Astrocyte of the cerebellum (primary cell): ENCODE measurements at places on chromosomes 5 and 9.

DNA sequence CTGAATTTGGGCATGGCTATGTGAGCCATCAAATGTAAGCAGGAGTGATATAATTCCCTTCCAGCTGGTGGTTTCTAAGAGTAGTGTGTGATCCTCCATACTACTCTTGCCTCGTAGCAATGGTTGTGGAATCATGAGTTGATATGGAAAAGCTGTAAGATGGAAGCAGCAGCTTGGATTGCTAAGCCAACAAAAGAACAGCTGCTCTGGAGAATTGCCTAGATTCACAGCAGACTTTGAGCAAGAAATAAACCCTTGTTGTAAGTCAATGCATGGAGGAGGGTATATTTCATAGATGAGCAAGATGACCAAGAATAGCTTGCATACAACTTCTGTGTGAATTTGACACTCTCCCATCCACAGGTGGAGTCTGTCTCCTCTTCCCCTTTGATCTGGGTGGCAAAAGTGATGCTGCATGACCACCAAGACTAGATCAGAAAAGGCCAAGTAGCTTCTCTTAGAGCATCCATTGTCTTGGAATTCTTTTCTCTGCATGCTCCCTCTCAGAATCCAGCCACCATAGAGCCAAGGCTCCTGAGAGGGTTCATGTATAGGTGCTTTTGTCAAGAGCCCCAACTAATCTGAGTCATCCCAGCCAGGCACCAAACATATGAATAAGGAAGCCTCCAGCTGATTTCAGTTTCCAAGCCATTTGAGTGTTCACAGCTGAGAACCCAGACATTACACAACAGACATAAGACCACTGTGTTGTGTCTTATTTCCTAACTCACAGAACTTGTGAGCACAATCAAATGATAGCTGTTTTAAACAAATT lies 79.0 kb downstream of the PRLR start:
- no peak for DNase-seq

GRCh38 chr9:72337286-72337685 lies 27.7 kb downstream of the ZFAND5 start:
- no peak for DNase-seq

GRCh38 chr5:36874465-36874864 lies 2.1 kb upstream of the NIPBL start:
- DNase-seq, result no peak

DNA sequence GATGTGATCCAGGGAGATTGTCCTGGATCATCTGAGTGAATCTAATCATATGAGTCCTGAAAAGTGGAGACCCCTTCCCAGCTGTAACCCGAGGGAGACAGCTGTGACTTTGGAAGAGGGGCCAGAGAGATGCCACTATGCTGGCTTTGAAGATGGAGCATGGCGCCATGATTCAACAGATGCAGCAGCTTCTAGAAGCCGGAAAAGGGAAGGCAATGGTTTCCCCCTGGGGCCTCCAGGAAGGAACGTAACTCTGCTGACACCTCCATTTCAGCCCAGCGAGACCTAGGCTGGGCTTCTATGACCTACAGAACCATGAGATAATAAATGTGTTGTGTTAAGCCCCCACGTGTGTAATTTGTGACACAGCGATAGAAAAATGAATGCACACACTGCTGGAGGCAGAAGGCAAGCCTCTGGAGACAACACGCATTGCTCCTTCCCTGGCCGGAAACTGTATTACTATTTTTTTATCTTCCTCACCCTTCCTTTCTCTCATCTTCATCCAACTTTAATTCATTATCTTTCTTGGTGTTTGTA lies 16.6 kb upstream of the SARDH start:
- DNase-seq, result no peak

DNA sequence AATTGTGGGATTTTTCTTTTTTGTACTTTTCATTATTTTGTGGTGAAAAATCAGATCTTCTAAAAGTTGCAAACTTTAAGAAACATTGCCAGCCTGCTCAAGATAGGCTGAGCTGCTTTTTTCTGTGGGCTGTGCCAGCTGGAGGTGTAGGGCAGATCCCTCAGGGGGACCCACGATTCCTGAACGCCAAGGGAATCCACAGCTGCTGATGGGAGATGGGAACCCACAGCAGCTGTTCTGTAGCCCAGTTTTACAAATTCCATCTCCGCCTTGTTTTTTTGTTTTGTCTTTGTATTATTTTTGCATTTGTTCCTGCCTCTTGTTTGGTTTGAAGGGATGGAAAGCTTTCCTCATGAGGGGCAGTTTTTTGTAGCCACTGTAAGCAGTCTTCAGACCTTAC lies 91.0 kb downstream of the WWC1 start:
- no peak for DNase-seq

- no peak for DNase-seq
These were observed 104.7 kb downstream of the ADAMTS2 start for GRCh38 chr5:179240561-179240960.

GRCh38 chr9:1473956-1474634 lies 423.9 kb downstream of the DMRT2 start:
- DNase-seq, result no peak

DNA sequence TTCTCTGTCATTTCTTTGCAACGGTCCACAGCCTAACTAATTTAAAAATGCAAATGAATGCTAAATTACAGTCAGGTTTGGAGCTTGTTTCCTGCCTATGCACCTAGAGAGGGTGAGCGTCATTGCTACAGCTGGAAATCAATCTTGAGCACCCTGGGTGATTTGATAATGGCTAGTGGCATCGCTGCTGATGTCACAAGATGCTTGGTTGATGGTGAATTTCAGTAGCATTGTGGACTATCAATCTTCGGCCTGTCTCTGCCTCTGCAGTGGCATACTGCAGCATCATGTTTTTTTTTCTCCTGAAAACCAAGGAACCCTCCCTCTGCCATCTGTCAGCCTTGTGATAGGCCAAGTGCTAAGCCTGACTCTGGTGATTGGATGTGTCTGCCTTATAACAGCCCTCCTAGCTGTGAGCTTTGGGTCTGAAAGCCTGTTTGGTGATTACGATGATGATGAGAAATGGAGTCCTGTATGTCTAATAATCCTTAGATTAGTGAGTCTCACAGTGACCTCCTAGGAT lies 75.3 kb downstream of the NMUR2 start:
- DNase-seq, result no peak

DNA sequence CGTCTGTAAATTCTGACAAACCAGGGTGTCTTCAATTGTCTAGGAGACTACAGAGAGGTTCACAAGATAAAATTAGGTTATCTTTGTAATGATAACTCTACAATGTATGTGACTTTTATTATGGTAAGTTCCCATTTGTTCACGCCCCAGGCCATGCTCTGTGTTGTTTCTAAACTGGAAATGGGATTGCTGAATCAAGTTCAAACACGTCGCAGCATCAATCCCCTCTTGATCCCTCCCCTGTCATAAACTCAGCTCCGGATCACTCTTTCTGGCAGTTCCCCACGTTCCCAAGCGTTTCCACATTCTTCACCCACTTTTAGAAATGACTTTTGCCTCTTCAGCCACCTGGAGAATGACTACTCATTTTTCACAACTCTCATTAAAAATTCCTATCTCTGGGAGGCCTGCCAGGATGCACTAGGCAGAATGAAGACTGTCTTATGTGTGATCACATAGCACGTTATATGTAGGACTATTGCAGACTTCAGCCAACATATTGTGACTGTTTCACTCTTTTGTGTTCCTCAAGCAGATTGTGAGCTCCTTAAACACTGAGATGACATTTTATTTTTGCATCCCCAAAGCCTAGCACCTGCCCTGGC lies 1124.2 kb upstream of the WWC1 start:
- no peak for DNase-seq

DNA sequence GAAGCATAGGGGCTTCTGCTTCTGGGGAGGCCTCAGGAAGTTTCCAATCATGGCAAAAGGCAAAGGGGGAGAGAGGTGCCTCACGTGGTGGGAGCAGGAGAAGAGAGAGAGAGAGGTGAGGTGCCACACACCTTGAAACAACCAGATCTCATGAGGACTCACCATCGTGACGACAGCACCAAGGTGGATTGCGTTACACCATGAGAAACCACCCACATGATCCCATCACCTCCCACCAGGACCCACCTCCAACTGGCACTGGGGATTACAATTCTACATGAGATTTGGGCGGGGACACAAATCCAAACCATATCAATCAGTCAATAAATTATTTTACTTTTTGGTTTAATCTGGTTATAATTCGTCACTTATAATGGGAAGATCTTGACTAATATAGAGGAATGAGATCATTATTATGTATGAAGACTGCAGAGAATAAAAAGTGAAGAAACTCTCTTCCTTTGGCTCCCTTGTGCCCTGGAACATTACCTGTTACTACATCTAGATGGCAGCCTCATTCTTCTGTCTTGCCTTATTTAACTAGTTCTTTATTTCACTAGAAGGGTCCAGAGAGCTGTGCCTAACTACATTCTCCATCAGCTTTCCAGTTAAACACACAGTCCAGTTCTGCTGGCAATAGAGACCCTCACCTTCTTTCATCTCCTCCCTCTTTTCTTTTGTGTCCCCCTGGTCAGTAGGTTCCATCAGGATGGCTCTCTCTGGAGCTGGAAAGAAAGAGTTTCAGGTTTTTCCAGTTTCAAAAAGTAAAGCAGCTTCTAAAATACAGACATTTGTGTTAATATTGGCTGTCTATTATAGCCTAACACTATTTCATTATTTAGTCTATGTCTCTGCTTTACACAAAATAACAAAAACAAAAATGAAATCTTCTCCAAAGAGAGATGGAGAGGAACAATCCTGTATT lies 21.7 kb upstream of the SPINK7 start:
- DNase-seq, result no peak

GRCh38 chr5:95403996-95404395 lies 12.8 kb downstream of the FAM81B start:
- no peak for DNase-seq

DNA sequence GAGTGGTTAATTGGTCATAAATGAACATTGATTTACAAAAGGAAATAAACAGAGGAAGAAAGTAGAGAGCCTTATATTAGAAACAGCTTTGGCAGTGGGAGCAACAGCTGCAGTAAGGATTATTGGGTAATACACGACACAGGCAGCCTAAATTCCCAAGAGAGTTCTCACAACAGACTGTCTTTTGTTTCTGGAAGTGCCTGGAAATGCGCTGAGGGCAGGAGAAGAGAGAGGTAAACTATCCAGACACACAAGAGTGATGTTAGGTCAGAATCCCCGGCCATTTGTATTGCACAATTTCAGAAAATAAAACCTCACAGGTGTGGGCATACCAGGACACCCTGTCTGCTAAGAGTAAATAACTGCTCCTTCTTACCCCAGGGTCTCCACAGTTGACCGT lies 450.4 kb upstream of the CTNND2 start:
- no peak for DNase-seq

GRCh38 chr5:177529247-177530203 lies 12.8 kb upstream of the DDX41 start:
- DNase-seq, result no peak

- DNase-seq, result no peak
These were observed 151.4 kb downstream of the HSD17B3 start for GRCh38 chr9:96150324-96151227.

GRCh38 chr5:67969631-67970030 lies 245.9 kb upstream of the PIK3R1 start:
- DNase-seq, result no peak

DNA sequence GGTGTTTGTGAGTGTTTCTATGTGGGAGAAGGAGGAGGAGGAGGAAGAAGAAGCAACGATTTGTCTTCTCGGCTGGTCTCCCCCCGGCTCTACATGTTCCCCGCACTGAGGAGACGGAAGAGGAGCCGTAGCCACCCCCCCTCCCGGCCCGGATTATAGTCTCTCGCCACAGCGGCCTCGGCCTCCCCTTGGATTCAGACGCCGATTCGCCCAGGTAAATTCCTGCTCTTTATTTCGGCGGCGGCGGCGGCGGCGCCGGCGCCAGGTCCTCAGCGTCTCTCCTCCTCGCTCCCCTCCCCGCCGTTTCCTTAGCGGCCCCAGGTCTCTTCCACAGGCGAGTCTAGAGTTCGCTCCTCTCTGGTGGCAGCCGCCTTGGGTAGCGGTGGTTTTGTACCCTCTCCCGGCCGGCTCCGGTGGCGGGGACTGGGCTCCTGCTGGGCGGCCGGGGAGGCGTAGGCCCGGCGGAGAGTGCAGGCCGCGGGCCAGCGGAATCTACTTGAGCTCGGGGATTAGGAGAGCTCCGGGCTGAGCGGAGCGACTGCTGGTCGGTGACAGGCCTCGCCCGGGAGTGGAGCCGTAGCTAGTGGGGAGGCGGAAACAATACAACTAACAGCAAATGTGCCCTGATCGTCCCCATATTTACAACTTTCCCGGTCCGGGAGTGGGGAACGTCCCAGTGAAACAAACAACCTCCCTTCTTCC lies 547 bp downstream of the NIPBL start:
- DNase-seq, result no peak

DNA sequence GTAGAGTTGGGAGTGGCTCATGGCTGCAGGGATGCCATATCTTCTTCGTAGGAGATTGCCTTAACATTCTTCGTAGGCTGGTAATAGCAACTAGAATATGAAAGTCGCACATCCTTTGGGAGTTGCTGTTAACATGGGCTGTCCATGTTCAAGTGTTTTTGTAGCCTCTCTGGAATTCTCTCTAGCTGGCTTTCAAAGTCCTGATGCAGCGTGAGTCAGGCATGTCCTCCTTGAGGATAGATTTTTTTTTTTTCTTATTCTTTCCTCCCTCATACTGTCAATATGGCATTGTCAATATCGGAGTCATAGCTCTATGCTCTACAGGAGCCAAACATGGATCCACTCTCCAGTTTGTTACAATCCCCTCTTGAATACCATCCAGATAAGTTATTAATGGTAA lies 494.8 kb upstream of the WWC1 start:
- no peak for DNase-seq

GRCh38 chr5:78076351-78076750 lies 218.1 kb downstream of the AP3B1 start:
- DNase-seq, result no peak

DNA sequence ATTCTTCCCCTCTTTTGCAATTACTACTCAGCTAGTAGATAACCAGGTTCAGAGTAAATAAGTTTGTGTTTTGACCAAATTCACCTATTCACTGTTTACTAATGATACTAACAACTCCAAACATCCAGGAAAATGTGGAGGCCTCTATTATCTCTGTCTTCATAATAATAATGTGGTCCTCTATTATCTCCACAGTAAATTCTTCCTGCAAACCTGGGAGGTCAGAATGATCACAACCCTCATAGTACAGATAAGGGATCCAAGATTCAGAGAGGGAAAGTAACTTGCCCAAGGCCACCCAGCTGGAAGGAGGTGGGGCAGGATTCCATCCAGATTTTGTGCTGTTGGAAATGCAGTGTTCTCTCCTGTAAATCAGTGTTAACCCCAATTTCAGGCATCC lies 9.6 kb upstream of the MSX2 start:
- DNase-seq, result no peak

DNA sequence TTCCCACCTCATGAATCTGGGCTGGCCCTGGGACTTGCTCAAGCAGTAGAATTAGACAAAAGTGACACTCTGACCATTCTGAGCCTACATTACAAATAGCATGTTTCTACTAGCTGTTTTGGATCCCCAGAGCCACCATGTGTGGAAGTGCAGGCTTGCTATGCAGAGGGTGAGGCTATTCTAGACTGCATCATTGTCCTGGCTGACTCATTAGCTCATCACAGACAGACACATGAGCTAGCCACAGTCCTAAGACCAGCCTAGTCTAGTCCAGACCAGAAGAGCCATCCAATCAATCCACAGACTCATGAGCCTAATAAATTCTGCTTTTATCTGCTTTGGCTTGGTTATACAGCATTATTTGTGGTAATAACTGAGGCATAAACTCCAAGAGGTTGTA lies 351.9 kb downstream of the PRELID2 start:
- DNase-seq, result no peak

- peak; percentile 92 for DNase-seq
These were observed 92.6 kb downstream of the DPYSL3 start for GRCh38 chr5:147417135-147417813.
